NCI-H510A (cell line): ENCODE measurements at places on chromosomes 3 and 15.

GRCh38 chr3:66478960-66479359 is 21.9 kb downstream of the LRIG1 start:
- peak; percentile 71 for DNase-seq

GRCh38 chr3:197549261-197549885 is 6.4 kb downstream of the BDH1 start:
- DNase-seq = no peak

DNA sequence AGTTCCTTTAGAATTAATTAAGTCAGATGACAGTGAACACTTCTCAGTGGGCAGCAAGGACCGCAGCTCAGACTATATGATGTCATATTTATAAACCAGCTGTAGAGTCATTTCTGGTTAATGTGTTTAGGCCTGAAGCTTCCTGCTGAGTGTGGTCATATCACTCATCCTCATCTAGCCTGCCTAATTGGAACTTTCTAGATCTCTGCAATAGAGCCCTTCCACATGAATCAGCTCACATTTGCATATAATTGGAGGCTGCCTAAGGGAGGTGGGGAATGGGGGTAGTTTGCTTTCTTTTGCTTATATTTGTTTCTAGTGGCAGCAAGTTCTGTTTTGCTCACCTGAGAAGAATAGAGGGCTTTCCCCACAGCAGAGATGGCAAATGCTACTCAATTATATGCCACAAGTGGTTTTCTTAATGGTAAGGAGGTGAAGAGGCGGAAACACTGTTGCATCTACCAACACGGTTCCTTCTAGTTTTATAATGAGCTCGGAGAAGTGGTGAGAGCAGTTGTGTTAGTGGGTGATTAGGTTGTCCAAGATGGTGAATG is 148.1 kb downstream of the KLHL25 start:
- no peak for DNase-seq

- DNase-seq = no peak
Observed at GRCh38 chr15:75123395-75123794, 78.3 kb upstream of the C15orf39 start.

GRCh38 chr3:46449755-46450552 is 14.8 kb downstream of the LTF start:
- DNase-seq = no peak

DNA sequence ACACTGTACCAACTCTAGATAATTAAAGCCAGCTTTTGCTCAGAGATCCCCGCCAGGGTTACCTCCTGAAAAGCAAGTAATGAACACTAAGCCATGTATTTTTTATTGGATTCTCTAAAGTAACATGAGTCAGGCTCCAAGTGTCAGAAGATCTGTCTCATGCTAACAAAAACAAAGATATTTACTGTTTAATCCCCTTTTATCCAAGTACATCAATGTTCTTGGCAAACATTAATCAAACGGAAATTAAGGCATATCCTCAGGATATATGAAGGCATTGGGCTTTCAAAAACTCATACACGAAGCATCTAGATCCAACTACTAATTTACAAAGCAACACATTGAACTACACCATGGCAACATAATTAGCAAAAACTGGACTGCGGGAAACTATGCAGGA is 37.2 kb downstream of the MYO5A start:
- no peak for DNase-seq

- no peak for DNase-seq
Observed at GRCh38 chr3:54882129-54882833, 45.6 kb downstream of the LRTM1 start.

GRCh38 chr3:148974726-148975125 is 16.6 kb upstream of the GYG1 start:
- no peak for DNase-seq

DNA sequence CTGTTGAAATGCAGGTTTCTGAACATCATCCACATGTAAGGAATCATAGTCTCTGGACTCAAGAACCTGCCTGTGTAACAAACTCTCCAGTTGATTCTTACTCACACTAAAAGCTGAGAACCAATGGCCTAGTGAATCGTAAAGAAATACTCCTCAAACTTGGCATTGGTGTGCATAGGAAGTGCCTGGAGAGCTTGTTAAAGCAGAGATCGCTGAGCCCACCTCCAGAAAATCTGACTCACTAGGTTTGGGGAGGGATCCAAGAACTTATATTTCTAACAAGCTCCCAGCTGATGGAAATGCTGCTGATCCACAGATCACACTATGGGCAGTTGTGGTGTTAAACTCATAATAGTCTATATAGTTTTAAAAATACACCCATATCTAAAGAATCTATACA is 55.8 kb upstream of the LMCD1 start:
- DNase-seq = no peak

- no peak for DNase-seq
Observed at GRCh38 chr3:151687076-151687475, 46.7 kb upstream of the AADACL2 start.

- DNase-seq = no peak
Observed at GRCh38 chr15:101049856-101050622, 130.9 kb downstream of the LRRK1 start.

DNA sequence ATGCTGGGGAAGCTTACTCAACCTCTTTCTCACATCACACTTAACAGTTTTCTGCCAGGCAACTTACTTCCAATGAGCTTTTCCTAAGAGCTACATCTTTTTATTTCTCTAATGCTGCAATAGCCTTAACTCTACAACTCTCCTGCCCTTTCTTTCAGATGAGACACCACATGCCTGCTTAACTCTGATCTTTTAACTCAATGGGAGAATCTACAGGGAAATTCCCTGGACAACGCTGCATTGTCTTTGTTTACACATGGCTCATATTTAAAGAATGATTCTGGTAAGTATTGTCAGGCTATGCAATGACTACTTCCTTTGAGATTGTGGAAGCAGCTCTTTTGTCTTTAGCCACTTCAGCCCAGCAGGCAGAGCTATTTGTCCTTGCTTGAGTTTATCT is 353.1 kb upstream of the BCHE start:
- peak; percentile 14 for DNase-seq

- DNase-seq = no peak
Observed at GRCh38 chr15:64314456-64314855, 41.5 kb downstream of the CSNK1G1 start.

DNA sequence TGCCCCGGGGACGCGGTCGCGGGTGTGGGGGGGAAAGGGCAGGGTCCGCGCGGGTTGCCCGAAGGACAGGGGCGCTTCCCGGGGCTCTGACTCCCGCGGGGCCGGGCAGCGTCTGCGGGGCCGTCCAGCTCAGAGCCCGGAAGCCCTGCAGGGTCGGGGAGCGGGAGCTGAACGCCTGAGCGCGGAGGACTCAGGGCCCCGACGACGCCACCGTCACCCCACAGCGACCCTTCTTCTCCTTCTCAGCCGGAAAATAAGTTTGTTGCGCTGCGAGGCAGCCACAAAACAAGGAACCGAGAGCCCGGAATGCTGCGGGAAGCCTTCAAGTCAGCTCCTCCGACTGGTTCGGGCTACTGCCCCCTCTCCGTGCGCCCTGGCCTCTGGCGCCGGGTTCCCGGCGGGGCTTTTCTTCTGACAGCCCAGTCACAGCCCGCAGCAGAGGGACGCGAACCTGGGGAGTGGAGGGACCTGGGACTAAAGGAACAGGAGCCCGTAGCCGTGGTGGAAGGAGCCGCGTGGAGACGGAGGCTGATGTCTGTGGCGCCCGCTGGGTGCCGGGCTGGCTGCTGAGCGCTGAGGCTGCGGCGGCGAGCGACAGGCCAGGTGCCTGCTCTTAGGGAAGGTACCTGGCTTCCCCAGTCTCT is 484 bp downstream of the CNTN4 start:
- DNase-seq = peak; percentile 20

- DNase-seq = no peak
Observed at GRCh38 chr15:89409184-89410038, 74.8 kb upstream of the POLG start.

DNA sequence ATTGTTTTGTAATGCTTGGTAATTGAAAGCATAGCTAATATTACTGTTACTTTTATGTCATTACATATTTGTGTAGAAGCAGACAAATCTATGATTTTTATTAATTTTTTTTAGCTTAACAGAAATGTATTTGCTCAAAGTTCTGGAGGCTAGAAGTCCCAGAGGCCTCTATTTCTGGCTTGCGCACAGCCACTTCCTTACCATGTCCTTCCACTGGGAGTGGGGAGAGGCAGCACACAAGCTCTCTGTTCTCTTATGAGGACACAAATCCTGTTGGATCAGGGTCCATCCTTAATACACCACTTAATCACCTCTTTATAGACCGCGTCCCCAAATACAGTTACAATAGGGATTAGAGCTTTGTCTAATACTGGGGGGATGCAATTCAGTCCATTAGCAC is 1061.4 kb downstream of the OTOL1 start:
- DNase-seq = no peak

- DNase-seq = no peak
Observed at GRCh38 chr15:62935300-62936081, 107.1 kb upstream of the TPM1 start.

- no peak for DNase-seq
Observed at GRCh38 chr15:69857686-69858391, 239.9 kb downstream of the TLE3 start.

DNA sequence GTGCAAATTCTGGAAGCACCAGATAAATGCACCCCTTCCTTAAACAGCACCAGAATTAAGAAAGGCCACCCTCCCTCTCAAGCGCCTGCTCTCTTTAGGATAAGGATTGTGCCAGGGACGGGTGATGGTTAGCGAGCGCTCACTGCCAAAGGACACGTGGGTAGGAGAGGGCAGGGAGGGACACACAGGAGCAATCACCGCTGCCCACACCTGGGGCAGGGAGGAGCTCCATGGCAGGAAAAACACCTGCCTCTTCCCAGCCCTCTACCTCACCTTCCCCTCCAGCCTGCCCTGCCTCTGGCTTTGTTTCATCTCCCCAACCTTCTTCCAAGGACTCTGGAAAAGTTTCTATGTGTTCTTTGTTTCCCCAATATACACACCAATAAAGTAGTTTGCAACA is 7.3 kb upstream of the SPATA12 start:
- DNase-seq = no peak

DNA sequence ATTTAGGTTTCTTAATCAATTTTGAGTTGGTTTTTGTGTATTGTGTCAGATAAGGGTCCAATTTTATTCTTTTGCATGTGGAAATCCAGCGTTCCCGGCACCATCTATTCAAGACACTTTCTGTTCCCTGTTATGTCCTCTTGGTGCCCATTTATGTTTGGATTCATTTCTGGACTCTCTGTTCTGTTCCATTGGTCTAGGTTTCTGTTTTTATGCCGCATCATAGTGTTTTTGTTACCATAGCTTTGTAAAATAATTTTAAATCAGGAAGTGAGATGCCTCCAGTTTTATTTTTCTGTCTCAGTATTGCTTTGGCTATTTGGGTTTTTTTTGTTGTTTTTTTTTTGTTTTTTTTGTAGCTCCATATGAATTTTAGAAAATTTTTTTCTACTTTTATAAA is 97.1 kb downstream of the LRRC28 start:
- no peak for DNase-seq

- DNase-seq = no peak
Observed at GRCh38 chr3:178182337-178182779, 353.9 kb upstream of the KCNMB2 start.

- no peak for DNase-seq
Observed at GRCh38 chr3:194212161-194212844, 76.4 kb downstream of the HES1 start.

GRCh38 chr15:73902121-73903020 is 23.9 kb upstream of the LOXL1 start:
- no peak for DNase-seq
